ENCODE measurements at places on chromosomes 13 and 19. TPM values are rescaled to one million over a fixed set of nuclear protein-coding genes. Genes with fewer than 3 reads are reported as not detected.

- peak; percentile 15 for ATAC-seq
Measured at GRCh38 chr19:8135946-8136618, 13.3 kb downstream of the FBN3 start.

DNA sequence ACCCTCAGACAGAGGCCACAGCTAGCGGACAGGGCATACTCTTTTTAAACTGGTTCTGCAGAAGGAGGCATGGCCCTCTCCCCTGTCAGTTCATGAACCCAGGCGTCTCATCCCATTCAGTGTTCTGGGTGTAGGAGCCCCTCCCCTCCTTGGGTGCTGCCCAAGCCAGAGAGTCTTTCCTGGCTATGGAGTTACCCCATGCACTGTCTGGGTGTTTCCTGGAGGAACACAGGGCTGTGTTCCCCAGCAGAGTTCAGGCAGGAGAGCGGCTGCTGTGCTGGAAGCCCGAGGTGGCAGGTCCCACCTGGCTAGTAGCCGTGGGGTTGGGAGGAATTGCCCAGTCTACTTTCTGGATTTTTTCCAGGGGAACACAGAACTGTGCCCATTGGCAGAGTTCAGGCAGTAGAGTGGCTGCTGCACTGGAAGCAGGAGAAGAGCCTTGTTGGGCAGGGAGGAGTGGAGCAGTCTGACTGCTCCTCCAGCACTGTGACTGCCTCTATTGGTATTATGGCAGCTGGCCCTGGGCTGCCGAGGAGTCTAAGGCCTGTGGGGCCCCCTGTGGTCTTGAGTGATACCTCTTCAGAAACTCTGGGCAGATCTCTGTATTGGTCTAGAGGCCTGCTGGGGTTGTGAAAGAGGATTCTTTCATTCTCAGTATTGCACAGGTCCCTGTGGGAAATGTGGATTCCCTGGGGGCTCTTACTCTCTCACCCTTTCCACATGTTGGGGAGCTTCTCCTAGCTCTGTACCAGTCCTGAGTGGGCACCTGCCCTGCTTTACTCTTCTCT, 168.3 kb downstream of the PCDH20 start:
- no peak for ATAC-seq

- ATAC-seq, result no peak
Measured at GRCh38 chr19:10735741-10736140, 17.9 kb downstream of the DNM2 start.

GRCh38 chr19:38023671-38024541, 116.9 kb downstream of the SIPA1L3 start:
- ATAC-seq, result peak; percentile 70

GRCh38 chr13:33134213-33134612, 118.0 kb downstream of the KL start:
- no peak for ATAC-seq

C19orf67 gene
- total RNA-seq, result 0.12 TPM

ZNF442 gene
- 2.8 TPM for total RNA-seq

Data from esophagus mucosa (tissue), 1 donor.